ENCODE measurements at places on chromosomes 2 and 18.

DNA sequence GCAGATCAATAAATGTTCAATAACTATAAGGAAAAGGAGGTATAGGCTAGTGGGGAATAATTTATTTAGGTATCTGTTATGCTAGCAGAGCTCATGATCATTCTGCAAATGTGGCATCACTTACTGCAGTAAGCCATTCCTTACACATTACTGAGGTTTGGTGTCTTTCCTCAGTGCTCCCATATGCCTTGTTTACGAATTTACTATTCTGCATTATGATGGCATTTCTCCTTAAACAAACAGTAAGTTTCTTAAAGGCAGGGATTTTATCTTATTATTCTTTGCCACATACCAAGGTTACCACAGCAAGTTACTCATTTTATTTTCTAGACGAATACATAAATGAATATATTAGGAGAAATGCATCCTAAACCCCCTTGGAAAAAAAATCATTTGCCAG, 88.4 kb downstream of the DSEL start:
- no peak for DNase-seq

GRCh38 chr2:177394594-177394973, 2.0 kb downstream of the AGPS start:
- no peak for DNase-seq

DNA sequence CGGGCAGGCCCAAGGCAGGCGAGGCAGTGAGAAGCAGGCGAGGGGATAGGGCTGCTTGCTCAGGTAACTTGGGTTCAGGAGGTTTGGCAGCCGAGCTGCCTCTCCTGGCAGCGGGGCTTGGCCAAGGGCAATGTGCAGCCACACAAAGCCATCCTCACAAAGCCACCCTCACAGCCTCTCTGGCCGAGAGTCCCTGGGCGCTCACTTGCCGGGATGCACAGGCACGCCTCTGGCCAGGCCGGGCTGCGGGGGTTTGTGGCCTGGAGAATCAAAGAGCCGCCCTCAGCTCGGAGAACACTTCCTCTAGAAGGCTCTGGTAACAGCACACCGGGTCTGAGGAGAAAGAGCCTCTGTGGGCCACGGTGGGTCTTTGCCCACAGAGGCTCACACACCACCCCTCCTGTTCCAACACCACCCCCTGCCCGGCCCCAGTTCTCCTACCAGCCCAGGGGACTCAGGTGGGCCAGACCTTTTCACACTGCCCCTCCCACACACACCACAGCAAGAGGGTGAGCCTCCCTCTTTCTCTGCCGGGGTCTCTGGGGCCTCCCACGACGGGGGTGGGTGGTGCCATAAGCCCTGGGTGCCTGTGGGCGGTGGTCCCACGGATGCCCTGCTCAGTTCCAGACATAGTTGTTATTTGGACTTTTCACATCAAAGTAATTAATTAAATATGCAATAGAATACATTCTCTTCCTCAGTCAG, 186.9 kb downstream of the ZFP36L2 start:
- DNase-seq: no peak

DNA sequence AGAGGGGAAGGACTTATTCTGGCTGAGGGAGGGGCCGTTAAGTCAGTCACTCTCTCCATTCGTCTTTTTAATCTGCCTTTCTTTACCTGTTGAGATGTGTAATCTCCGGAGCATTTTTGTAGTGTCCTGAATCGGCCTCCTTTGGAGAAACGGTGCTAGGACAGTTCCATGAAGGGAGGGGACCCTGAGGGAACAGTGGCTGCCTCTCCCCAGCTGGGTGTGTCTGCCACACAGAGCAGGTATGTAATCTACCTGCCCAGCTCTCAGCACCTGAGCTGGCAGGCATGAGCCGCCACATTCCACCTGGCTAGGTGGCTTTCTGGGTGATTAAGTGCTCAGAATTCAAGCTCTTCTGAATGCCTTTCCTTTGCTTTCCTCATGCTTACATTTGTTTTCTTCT, 131.2 kb downstream of the WDSUB1 start:
- DNase-seq: peak; percentile 86

- peak; percentile 55 for DNase-seq
Measured at GRCh38 chr2:119694470-119694844, 15.5 kb downstream of the TMEM177 start.
